ENCODE measurements at places on chromosomes 2 and 18.

- DNase-seq: no peak
Measured at GRCh38 chr2:26952374-26952773, 18.1 kb upstream of the MAPRE3 start.

DNA sequence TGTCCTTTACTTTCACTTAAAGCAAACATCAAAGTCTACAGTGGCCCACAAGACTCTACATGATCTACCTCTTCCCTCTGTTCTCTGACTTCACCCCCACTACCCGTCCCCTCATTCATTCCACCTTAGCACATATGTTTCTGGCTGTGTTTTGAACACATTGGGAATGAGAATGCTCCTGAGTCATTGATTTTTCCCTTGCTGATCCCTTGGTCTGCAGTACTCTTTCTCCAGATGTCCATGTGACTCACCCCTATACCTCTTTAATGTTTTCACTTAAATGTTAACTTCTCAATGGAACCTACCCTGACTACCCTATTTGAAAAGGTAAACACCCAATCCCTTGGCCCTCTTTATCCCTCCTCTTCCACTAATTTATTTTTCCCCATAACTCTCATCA is 30.7 kb upstream of the FRZB start:
- no peak for DNase-seq

- no peak for DNase-seq
Measured at GRCh38 chr2:61181382-61182058, 19.5 kb downstream of the C2orf74 start.

- no peak for DNase-seq
Measured at GRCh38 chr2:217993138-217993537, 9.7 kb downstream of the TNS1 start.

DNA sequence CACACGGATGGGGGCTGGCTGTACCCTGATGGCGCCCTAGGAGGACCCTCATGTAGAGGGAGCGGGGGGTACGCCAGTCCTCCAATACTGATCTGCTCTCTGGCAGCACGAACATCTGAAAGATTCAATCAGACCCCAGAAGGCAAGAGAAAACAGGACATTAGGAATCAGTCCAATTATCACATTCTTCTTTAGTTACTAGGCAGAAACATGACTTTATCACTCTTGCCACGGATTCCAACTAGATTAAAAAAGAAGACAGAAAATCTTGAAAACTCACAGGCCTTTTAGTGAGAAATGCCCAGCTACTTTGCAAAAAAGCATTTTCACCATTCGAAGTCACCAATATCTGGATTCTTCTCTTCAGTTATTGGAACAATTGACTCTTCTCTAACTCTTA is 68.4 kb downstream of the ID2 start:
- no peak for DNase-seq

DNA sequence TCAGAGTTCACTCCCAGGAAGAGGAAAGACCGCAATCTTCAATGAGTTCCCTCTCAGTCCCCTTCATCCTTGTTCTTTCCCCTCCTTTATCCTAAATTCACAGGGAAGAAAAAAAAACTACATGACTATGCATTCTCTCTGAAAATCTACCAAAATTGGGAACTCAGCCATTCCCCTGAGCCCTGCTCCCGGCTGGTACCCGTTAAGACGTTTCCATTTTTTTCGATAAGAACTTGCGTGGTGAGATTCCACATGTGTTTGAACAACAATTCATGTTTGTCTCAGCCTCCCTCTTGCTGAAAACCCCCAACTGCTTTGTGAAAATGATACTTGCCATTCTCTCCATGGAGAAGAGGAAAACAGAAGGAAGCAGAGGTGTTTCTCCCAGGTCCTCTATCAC is 318.7 kb upstream of the ID2 start:
- no peak for DNase-seq

- no peak for DNase-seq
Measured at GRCh38 chr2:142037744-142038143, 93.1 kb downstream of the LRP1B start.

DNA sequence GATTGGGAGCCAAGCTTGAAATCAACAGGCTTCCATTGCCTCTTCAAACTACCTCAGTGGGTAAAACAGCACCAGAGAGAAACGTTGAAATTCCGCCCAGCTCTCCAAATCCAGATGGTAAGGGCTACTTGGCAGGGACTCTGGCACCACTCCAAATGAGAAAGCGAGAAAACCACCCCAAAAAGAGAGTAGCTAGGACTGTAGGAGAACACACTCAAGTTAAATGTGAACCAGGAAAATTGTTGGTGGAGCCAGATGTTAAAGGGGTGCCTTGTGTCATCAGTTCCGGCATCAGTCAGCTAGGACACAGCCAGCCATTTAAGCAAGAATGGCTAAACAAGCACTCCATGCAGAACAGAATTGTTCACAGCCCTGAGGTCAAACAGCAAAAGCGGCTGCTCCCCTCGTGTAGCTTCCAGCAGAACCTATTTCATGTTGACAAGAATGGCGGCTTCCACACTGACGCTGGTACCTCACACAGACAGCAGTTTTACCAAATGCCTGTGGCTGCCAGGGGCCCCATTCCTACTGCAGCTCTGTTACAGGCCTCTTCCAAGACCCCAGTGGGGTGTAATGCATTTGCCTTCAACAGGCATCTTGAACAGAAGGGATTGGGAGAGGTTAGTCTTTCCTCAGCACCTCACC is 167.3 kb downstream of the ASXL3 start:
- no peak for DNase-seq

DNA sequence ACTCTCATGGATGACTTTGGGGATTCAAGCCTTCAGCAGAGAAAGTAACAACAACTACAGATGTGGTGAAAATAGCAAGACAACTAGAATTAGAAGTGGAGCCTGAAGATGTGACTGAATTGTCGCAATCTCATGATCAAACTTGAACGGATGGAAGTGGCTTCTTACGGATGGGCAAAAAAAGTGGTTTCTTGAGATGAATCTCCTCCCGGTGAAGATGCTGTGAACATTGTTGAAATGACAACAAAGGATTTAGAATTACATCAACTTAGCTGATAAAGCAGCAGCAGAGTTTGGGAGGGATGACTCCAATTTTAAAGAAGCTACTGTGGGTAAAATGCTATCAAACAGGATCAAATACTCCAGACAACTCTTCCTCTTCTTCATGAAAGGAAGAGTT is 43.1 kb downstream of the AAK1 start:
- no peak for DNase-seq

DNA sequence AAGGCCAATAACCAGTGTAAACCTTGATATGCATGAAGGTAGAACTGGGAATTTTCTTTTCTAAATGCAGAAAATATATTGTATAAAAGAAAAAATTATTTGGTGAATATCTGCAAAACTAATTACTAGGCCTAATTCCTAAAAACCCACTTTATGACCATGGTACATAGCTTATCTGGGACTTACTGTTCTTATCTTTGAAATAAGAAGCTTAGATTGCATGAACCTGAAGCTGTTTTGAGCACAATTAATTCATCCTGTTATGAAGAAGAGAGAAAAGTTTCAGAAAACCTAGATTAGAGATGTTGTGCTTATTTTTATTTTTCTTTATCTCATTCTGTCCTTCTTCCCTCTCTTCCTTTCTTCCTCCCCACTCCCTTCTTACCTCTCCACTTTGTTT is 235.0 kb downstream of the GULP1 start:
- DNase-seq: no peak

DNA sequence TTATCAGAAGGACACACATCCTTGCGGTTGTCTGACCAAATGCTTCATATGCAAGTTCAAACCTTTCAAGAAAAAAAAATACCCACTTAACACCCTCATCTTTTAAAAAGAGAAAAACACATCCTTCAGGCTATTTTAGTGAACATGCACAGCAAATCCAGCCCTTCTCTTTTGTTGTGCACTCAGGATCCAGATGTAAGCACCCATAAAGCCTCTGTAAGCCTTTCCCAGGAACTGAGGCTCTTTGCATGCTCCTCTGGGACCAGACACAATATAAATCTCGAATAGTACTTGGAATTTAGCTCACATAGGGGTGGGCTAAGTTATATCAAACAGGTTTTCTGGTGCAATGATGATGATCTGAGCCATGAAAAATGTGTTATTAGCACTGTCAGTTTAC is 308.8 kb upstream of the FAM98A start:
- no peak for DNase-seq

DNA sequence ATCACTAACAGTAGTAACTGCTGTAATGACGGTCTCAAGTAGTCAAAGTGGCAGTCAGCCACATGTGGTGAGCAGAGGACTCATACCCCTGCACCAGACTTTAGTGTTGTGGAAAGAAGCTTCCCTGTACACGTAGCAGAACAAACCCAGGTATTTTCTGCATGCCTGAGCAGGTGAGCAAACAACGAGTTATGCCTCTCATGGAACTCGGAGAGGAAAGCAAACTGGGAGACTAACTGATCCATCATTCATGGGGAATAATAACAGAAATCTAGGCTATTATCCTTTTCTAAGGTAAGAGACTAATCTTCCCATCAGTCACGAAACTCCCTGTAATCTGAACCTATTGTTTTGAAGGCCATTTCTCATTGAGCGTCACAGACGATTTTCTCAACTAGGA is 1495.2 kb upstream of the NXPH2 start:
- DNase-seq: no peak

GRCh38 chr18:42936289-42936688 is 179.2 kb downstream of the RIT2 start:
- DNase-seq: no peak

DNA sequence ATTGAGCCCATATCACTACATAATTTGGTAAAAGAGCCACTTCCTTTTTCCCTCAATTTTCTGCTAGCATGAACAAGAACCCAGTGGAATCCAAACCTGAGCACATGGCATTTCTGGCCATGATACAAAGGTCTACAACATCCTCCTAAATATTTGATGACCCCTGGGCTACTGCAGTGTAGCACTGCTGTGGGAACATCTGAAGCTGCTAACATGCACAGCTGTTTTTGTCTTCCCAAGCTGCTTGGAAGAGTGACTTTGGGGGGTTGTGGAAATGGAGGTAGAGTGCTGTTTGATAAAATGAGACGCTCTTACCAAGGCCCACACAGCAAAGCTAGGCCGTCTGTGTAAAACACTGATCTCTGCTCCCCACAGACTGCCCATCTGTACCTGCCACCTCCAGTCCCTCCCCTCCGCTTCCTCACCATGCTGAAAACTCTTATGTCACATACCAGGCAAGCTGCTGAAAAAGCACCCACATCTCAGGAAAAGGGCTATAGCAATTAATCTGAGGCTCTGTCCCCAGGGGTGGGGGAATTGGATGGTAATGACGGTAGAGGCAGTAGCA is 197.2 kb upstream of the HNRNPA3 start:
- DNase-seq: no peak

DNA sequence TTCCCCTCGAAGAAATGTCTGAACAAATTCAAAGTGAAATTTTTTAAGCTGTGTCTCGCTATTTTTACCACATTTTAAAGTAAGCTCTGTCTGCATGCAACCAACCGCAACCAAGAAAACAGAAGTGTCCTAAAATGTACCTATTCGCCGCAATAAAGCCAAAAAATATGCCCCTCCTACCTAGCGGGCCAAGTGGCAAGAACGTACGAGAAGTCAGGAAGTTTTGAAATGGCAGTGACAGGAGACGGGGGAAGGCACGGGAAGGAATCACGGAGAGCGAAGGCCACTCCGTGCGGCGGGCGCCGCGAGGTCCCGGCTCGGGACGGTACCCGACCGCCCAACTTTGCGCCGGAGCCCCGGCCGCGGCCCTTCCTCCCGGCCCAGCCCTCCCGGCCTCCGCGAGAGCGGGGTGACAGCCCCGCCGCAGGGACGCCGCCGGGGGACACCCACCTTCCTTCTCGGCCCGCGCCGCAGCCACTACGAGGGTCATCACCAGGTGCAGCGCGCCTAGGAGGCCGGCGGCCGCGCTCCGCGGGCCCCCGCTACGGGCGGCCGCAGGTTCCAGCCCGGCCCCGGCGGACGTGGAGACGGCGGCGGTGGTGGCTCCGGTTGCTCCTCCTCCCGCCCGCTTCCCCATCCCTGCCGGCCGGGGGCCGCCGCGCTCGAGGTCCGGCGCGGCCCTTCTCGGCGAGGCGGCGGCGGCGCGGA is 568 bp downstream of the TMEM131 start:
- DNase-seq: peak; percentile 93

DNA sequence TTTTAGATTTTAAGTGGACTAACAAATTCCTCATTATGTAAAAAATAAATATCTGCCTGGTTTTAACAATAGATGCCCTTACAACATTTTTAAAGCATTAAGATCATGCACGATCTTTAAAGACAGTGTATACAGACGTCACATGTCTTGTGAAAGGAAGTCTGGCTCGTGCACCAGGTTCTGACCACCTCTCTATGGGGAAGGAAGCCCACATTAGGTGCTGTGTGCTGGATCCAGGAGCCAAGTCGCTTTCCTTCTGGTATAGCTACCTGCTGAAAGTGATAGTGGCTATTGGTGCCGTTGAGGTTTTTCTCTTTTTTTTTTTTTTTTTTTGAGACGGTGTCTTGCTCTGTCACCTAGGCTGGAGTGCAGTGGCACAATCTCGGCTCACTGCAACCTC is 116.5 kb downstream of the NCK2 start:
- DNase-seq: no peak

DNA sequence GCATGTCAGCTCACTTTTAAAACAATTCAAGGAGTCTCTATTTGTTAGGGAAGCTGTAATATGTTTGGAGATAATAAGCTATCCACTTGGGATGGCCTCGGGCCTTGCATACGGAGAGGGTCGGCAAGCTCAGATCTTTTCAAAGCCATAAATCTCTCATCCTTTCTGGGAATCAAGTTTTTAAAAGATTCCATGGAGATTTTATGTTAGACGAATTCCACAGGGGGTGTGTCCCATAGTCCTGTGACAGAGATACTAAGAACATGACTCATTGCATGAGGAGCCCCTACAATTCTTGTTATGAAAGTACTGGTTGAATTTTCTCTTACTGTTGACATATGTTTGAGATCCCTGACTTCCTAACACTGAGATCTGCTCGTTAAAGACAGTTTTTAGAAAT is 108.7 kb downstream of the FEZ2 start:
- no peak for DNase-seq

DNA sequence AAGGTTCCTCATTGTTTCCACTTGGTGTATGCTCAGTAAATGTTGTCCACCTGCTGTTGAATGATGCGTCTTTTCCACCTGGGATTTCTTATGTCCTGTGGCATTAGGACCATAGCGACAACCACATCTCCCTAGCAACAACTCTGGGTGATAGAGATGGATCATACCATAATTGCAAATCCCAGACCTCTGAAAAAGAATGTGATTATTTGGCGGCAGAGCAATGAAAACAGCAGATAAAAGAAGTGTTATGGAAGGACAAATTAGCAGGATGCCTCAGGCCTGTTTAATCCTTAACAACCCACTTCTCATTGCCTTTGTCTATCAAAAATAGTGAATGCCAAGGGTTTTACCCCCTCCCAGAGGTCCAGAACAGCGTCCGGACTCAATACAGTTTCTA is 278.9 kb downstream of the TSN start:
- no peak for DNase-seq

All from Karpas-422 (cell line).